ENCODE measurements at places on chromosomes 6 and 20. TPM values are rescaled to one million over a fixed set of nuclear protein-coding genes. Genes with fewer than 3 reads are reported as not detected.

- H3K4me1 ChIP-seq: no peaks in the 10 kb centered on the region
- H3K36me3 ChIP-seq: no peaks in the 10 kb centered on the region
- no peak overlapping the region for H3K4me3 ChIP-seq
- H3K27me3 ChIP-seq: no peaks in the 10 kb centered on the region
- DNase-seq: no peak
These were observed 217.5 kb downstream of the PTPRK start for GRCh38 chr6:128302942-128303341.

DNA sequence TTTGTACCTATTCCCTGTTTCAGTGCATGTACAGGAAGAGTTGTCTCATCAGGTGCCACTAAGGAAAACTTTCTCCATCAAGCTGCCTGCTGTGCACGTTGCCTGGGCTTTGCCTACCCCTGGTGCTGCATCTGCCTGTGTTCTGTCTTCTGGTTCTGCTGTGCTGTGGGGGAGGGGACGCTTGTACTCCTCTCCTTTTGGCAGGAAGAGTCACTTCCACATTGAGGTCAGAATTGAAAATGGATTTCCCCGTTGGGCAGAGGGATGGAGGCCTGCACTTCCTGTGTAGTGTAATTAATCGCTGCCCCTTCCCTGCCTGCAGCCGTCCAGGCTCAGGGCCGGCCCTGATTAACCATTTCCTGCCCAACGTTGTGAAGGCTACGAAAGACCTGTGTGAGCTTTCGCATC, 153.3 kb downstream of the SCML4 start:
- H3K27ac ChIP-seq: no peak overlapping the region
- H3K4me1 ChIP-seq: no peaks in the 10 kb centered on the region
- DNase-seq: peak; percentile 41
- no peak overlapping the region for H3K4me3 ChIP-seq
- no peaks in the 10 kb centered on the region for H3K36me3 ChIP-seq
- H3K27me3 ChIP-seq: no peaks in the 10 kb centered on the region

DNA sequence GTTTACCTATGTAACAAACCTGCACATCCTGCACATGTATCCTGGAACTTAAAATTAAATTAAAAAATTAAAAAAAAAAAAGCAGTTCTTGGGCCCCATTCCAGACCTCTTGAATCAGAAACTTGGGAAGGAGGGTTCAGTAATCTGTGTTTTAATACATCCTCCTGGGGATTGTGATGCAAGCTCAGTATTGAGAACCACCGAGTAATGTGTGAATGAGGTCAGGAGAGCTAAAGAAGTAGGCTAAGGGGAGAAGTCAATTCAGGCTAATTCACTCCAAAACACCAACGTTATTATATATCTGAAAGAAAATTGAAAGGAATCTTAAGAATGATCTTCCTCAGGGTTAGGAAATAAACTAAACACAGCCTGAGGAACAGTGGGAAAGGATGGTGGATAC, 120.4 kb downstream of the RNF144B start:
- H3K27me3 ChIP-seq: no peaks in the 10 kb centered on the region
- DNase-seq: no peak
- H3K4me1 ChIP-seq: peaks cover 3% of the 10 kb centered on the region
- H3K36me3 ChIP-seq: no peaks in the 10 kb centered on the region

GRCh38 chr6:77815531-77815930, 162.7 kb downstream of the MEI4 start:
- no peak for DNase-seq
- H3K4me1 ChIP-seq: no peaks in the 10 kb centered on the region
- H3K27me3 ChIP-seq: no peaks in the 10 kb centered on the region
- no peaks in the 10 kb centered on the region for H3K36me3 ChIP-seq
- no peak overlapping the region for H3K4me3 ChIP-seq
- no peak overlapping the region for H3K27ac ChIP-seq

DNA sequence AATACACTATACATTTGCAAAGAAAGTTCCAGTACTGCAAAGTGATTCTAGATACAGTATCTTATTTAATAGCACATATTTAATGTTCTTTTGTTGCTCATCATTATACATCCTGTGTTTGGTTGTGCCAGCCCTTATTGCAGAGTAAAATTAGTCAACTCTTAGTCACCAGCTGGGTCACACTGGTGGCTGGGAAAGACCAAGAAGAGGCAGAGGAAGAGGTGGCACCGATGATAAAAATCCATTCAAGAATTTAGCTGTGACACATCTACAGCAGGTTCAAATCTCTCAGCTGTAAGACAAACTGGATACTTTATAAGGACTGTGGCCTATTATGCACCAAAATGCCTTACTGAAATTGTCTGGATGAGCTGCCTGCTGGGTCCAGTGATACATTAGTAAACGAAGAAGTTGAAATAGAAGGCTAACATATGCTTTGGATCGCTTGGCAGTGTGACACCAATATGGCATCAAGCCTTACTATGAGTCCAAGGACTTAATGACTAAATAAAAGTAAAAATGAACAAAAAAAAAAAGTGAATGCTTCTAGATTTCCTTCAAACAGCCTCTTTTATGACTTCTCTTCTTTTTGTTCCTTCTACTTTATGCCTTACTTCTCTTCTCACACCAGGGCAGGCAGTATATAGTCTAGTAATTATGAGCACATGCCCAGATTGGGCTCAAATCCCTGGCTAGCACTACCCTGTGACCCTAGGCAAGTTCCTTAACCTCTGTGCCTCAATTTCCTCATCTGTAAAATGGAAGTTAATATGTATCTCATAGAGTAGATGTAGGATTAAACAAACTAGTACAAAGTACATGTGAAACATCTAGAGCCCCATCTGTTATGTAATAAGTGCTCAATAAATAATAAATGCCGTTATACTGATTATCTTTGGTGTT, 29.4 kb upstream of the RNF8 start:
- H3K4me1 ChIP-seq: peaks cover 9% of the 10 kb centered on the region
- peaks cover 3% of the 10 kb centered on the region for H3K36me3 ChIP-seq
- no peaks in the 10 kb centered on the region for H3K27me3 ChIP-seq
- DNase-seq: no peak

- DNase-seq: no peak
- H3K27me3 ChIP-seq: peaks cover 5% of the 10 kb centered on the region
- no peak overlapping the region for H3K27ac ChIP-seq
- H3K4me3 ChIP-seq: no peak overlapping the region
- peaks cover 11% of the 10 kb centered on the region for H3K4me1 ChIP-seq
These were observed 108.3 kb upstream of the PHACTR1 start for GRCh38 chr6:12608016-12608860.

DNA sequence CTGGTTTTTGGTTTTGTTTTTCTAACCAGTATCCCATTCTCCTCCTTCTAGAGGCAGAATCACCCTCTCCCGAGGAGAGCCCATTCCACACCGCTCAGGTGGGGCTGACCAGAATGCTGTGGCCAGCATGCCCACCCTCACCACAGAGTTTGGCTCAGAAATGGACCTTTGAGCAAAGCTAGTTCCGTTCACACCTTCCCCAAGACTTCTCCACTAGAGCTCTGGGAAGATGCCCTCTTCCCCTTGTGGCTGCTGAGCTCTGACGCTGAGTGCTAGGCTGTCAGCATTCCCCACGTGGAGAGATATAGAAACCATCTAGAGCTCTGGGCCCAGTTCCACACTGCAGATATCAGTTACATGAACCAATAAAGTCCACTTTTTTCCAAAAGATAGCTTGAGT, 7.9 kb downstream of the GPLD1 start:
- DNase-seq: no peak
- H3K36me3 ChIP-seq: no peaks in the 10 kb centered on the region
- H3K27ac ChIP-seq: no peak overlapping the region
- H3K4me1 ChIP-seq: no peaks in the 10 kb centered on the region

GRCh38 chr6:147116056-147116455, 88.2 kb upstream of the STXBP5 start:
- H3K36me3 ChIP-seq: no peaks in the 10 kb centered on the region
- DNase-seq: no peak
- H3K27me3 ChIP-seq: no peaks in the 10 kb centered on the region
- H3K4me1 ChIP-seq: no peaks in the 10 kb centered on the region
- no peak overlapping the region for H3K27ac ChIP-seq

DNA sequence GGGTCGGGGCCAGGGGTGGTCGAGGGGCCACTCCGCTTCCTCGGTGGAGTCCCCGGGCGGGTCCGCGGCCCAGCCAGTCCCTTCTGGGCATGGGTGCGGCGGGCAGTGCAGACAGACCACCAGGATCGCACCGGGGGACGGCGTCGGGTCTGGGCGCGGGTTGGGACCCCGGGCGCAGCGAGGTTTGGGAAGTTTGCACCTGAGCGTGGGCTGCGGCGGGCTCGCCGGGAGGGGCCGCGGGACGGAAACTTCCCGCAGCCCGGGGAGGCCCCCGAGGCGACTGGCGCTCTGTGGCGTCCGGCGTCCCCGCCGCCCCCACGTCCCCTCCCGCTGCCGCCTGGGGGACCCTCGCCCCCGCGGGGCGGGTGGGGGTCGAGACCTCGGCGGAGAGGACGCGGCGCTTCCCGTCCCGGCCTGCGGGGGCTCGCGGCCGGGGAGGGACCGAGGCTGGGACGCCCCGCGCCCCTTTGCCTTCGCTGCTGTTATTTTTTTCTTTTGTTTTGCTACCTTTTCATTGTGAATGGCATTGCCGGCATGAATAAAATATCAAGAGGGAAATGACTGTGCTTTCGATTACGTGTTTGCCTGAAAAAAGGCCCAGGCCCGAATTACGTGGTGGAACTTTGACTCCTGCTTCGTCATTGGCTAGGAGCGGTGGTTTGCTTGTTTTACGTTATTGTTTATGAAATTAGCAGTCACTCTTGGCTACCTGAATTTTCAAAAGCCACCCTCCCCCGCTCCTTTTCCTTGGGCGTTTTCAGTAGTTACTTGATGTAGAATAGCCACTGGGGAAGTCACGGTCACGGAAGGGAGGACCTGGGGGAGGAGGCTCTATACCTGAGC, 703 bp downstream of the SNX9 start:
- peak; percentile 75 for DNase-seq
- peaks cover 29% of the 10 kb centered on the region for H3K4me1 ChIP-seq
- H3K27me3 ChIP-seq: no peaks in the 10 kb centered on the region
- H3K36me3 ChIP-seq: no peaks in the 10 kb centered on the region

GRCh38 chr6:138981416-138981815, 6.6 kb downstream of the REPS1 start:
- no peak overlapping the region for H3K4me3 ChIP-seq
- no peaks in the 10 kb centered on the region for H3K36me3 ChIP-seq
- DNase-seq: no peak
- no peak overlapping the region for H3K27ac ChIP-seq
- no peaks in the 10 kb centered on the region for H3K27me3 ChIP-seq

Gene DEFB132
- total RNA-seq: not detected

Gene SALL4
- not detected for total RNA-seq
